ENCODE measurements at places on chromosomes 1 and 21.

DNA sequence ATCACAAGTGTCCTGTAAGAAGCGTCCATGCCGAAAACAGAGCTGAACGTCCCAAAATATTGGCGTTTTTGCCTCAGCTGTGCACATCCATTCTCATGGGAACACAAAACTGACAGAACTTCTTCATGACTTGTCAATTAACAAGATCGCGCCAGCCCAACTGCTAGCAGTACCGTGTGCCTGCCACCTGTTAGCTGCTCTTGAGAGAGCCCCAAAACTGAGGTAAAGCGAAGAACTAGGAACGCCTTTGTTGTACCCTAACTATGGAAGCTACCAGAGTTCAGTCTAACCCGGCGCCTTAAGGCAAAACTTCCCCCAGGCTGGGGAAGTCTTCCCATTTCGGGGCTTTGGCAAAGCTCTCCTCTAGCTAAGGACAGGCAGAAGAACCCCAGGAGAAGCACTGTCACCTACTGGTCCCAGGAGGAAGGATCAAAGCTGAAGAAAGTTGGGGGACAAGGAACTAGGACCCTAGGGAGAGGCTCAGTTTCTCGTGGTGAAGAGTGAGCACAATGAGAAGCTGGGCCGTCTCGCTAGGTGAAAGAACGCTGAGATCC lies 719 bp downstream of the EYA3 start:
- no peak for DNase-seq

DNA sequence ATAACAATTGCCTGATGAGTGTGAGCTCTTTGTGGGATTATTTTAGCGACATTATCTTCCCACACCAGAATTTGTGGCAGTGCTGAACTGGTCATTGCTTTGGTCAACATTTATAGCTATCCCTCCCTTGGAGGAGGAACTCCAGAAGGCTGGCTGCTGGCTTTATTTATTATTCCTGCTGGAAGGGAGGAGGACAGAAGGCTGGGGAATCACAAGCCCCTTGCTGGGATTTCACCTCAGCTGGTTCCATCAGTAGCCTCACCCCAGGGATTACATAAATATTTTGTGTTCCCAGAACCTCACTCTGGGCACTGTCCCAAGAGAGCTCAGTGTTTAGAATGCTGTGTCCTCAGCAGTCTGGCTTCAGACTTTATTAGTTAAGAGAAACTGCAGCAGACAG lies 102.8 kb upstream of the C1orf21 start:
- no peak for DNase-seq

- no peak for DNase-seq
These were observed 9.2 kb upstream of the TFF1 start for GRCh38 chr21:42375506-42375905.

DNA sequence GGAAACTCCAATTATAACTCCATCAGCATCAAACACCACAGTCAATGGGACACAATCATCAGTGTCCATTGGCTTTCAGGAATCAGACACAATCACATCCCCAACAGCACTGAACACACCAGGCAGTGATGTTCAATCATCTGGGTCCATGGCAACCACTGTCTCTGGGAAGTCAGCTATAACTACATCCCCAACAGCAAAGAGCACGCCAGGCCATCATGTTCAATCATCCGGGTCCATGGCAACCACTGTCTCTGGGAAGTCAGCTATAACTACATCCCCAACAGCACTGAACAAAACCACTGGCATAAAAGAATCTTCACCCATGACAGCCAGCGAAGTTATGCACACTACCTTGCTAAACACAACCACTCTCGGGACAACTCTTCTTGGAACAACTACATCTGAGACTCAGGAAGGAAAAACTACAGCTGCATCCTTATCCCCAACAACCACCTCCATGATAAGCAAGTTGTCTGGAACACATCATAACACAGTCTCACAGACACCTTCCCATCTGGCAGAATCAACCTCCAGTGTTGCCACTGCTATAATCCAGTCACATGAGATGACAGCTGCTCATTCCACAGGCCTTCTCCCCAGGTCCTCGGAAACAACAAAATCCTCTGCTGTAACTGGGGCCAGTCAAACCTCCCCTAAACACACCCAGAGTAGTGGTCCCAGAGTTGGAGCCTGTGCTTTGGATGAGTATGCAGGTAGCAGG lies 19.9 kb downstream of the CATSPER4 start:
- no peak for DNase-seq

DNA sequence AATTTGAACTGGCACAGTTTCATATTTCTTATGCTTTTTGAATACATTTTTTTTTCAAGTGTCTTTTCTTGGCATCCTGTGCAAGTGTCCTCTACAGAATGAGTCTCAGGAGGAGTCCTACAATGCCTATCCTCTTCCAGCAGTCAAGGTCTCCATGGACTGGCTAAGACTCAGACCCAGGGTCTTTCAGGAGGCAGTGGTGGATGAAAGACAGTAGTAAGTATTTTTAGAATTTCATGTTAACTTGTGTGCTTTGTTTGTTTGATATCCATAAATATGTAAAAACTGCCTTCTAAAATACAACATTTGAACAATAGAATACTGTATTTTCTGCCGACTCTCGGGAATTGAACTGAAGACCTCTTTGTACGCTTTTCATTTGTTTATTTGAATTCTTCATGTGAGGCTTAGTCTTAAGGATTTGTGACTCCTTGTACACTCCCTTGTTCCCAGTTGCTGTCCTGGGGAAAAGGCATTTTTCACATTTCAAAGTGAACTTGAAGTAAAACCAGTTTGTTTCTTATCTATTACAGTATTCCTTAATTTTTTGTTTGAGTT lies 56.6 kb downstream of the NCF2 start:
- DNase-seq: no peak

- no peak for DNase-seq
These were observed 89.6 kb upstream of the GPR88 start for GRCh38 chr1:100448366-100448765.

- DNase-seq: no peak
These were observed 101.5 kb upstream of the SLFNL1 start for GRCh38 chr1:41122851-41123518.

DNA sequence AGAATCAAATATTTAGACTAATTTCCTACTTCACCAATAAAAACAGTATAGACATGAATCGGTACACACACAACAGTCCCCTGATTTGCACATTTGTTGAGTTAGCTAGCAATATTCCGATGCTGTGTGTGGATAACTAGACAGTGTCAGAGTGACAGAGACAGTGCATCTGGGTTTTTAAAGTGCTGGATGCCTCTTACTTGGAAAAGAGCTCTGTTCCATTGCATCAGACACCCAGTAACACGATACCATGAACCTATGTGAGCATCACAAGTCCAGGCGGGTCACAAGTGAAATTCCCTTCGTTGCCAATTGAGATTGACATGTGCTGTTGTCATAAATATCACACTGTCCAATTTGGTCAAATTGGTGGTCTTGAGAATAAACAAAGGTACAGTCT lies 82.0 kb upstream of the ESRRG start:
- DNase-seq: no peak

- DNase-seq: no peak
These were observed 30.1 kb downstream of the KCNJ15 start for GRCh38 chr21:38286739-38287471.

- DNase-seq: no peak
These were observed 1.5 kb downstream of the HIPK1 start for GRCh38 chr1:113930499-113931161.

DNA sequence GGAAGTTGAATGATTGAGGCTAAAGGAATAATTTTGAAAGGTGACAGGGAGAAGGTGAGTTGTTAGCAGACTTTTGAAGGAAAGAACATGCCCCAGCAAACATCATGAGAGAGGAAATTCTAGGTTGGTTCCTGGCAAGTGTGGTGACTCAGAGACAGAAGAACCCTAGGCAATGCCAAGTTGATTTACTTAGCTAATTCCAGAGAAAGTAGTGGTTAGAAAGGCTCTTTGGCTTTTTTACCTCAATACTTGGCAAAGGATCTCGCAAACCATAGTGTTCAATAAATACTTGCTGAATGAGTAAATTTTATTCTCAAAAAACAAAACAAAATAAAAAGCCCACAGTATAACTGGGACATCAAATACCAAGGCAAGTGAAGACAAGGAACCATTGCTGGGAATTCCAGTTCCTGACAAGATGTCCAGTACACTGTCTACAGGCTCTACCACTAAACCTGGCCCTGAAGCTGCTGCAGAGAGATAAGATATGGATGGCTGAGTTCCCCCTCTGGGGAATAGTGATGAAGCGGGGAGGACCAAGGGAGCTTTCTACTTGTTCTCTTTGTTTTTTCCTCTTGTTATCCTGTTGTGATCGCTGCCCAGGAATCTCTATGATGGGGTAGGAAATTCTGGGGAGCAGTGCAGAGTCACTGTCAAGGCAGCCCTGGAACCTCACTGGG lies 48.2 kb downstream of the IL12RB2 start:
- DNase-seq: no peak

GRCh38 chr21:33339135-33339534 lies 14.4 kb downstream of the IFNAR1 start:
- no peak for DNase-seq

GRCh38 chr1:183544598-183545297 lies 45.5 kb downstream of the NCF2 start:
- no peak for DNase-seq

- no peak for DNase-seq
These were observed 44.4 kb downstream of the DIPK1A start for GRCh38 chr1:92916899-92917298.

GRCh38 chr21:38968887-38969543 lies 163.3 kb downstream of the ETS2 start:
- DNase-seq: no peak

DNA sequence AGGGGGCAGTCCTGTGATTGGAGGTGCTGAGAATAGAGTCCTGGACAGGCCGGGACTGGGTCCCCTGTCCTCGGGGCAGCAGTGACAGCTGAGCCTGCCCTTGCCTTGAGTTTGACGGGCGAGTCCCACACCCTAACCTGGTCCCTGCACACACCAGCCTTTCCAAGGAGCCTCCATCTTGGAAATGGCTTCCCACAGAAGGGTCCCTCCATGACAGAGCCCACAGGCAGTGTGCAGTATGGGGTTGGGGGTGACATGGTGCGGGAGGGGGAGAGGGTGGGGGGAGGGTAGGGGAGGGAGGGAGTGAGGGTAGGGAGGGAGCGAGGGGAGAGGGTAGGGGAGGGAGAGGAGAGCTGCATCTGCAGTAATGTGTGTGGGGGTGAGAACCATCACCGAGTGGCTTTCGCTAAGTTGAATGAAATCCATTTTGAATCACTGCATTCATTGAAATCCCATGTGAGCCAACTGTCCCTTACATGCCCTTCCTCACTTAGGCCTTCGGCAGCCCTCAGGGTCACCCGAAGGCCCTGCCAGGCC lies 10.1 kb upstream of the TMEM52 start:
- no peak for DNase-seq

DNA sequence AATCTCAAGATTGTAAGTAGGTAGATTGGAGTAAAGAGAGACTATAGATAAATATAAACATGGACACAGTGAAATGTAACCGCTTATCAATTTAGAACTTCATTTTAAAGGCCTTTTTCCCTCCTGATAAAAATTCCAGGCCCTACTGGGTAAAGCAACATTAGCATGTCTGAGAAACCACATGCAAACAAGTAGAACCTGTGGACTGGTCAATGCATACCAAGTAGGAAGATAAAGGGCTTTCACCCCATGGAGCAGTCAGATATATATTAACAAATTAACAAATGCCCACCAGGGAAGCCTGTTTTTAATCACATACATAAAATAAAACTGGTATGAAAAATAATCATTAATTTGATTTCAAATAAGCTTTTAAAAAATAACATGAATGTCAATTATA lies 8.1 kb downstream of the DPH5 start:
- DNase-seq: no peak

DNA sequence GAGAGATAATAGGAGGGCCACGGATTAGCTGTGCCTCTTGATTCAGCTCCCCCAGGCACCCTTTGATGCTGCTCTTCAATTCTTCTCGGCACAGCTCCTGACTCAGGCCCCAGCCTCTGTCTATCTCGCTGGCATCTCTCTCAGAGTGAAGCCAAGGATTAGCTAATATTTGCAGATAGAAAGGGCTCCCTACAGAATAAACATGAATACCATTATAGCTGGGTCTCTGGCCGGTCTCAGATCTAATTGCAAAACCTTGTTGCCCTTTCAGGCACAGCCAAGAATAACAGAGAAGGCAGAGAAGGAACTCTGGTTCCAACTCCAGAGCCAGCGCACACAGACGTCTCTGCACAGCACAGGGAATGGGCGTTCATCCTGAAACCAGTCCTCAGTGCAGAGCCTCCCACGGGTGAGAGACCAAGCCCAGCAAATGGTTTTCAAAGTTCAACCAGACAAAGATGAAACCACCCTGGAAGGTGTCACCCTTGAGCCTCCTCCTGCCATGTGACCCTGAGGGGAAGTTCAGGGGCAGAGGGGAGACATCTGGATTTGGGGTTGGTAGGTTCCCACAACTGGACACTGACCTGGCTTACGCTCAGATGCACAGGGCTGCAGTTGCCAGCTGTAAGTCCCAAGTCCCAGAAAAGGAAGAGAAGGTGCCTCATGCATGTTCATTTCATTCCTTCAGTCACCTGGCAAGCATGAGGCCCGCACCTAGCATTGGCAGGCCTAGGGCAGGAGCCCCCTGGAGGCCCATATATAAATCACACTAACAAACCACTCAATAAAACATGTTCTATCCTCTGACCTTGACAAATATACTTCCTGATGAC lies 394.0 kb downstream of the NPHP4 start:
- no peak for DNase-seq

- DNase-seq: no peak
These were observed at the start of gene MAP3K21 for GRCh38 chr1:233327651-233328141. MAP3K21 (plus strand) TSS chr1:233327724; CDS start chr1:233328029, 305 bp downstream.

DNA sequence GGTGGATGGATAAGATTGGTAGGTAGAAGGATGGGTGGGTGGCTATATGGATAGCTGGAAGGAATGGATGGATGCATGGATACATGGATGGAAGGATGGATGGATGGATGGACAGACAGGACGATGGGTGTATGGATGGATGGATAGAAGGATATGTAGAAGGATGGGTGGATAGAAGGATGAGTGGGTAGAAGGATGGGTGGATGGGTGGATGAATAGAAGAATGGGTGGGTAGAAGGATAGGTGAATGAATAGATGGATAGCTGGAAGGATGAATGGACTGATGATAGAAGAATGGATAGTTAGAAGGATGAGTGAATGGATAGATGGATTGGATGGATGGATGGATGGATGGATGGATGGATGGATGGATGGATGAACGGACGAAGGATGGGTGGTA lies 5.0 kb downstream of the MASP2 start:
- DNase-seq: no peak

GRCh38 chr1:22731924-22732720 lies 21.5 kb downstream of the EPHB2 start:
- no peak for DNase-seq

GRCh38 chr1:172070055-172070454 lies 228.8 kb downstream of the DNM3 start:
- DNase-seq: no peak

- DNase-seq: no peak
These were observed 316.0 kb downstream of the LMO4 start for GRCh38 chr1:87644579-87645190.

- no peak for DNase-seq
These were observed 642 bp downstream of the HCRTR1 start for GRCh38 chr1:31617916-31618746.

GRCh38 chr21:42247716-42248115 lies 28.8 kb downstream of the ABCG1 start:
- no peak for DNase-seq

GRCh38 chr1:17606826-17607440 lies 67.4 kb downstream of the ARHGEF10L start:
- peak; percentile 17 for DNase-seq

All from anterior cingulate cortex (tissue), 58 donors.